ENCODE measurements at places on chromosomes 11 and 22.

GRCh38 chr11:33575311-33575710 lies 125.3 kb downstream of the C11orf91 start:
- DNase-seq = no peak

DNA sequence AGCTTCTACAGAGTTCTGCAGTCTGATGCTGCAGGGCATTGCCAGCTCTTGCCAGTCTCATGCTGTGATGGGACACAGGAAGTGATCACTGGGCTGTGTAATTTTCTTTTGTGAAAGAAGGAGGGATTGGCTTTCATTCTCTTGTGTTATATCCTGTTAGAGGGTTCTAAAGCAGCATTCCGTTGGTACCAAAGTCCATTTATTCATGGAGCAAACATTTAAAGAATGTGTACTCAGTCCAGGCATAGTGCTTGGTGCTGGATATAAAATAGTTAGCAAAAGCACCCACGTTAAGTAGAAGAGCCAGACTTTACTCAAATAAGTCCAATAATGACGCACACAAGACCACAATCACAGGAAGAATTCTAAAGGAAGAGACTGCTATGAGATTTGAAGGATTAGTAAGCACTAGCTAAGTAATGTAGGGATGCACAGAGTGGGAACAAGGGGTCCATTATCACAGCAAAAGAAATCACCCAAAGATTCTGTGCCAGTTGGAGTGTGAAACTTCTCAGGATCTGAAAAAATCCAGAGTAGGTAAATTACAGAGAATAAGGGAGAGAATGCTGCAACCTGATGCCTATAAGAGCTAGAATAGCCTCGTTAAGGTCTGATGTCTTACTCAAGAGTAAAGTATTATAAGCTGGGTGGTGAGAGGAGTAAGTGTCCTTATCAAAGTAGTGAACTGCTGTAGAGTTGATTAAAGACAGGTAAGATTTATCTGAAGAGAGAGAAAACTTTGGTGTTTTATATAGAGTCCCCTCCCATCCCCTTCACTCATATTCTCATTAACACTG lies 728.3 kb downstream of the METTL15 start:
- no peak for DNase-seq

DNA sequence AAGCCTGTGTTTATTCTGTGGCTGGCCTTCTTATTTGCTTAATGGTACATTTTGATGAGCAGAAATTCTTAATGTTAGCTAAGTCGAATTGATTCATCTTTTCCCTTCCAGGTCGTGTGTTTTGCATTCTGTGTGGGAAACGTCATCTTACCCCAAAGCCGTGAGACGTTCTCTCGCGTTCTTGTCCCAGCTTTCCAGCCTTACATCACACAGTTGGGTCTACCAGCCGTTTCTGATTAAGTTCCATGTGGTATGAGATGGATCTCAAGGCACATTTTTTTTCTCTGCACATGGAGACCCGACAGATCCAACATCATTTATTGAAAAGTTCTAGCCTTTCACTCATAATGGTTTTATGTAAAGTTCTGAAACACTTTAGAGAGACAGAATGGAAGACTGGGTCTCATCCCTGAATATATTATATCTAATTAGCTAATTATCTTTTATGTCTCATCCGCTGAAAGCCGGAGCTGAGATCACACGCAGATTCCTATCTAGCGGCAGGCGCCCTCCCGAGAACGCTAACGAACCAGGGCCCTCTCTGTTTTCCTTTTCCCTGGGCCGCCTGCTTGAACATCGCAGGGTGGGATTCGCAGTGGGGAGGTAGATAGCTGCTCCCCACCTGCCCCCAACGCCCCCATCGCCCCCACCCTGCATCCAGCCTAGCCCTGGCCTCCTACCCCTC lies 1162.2 kb downstream of the BRD1 start:
- DNase-seq = no peak

GRCh38 chr11:95586661-95587060 lies 202.9 kb downstream of the FAM76B start:
- DNase-seq = no peak

- DNase-seq = no peak
Observed at GRCh38 chr11:72012897-72013721, 14.4 kb downstream of the IL18BP start.

- DNase-seq = peak; percentile 59
Observed at GRCh38 chr11:64777449-64778222, 706 bp downstream of the SF1 start.

- DNase-seq = no peak
Observed at GRCh38 chr11:59289356-59290181, 69.1 kb upstream of the OR5AN1 start.

- DNase-seq = no peak
Observed at GRCh38 chr11:26078231-26078821, 253.6 kb upstream of the ANO3 start.

DNA sequence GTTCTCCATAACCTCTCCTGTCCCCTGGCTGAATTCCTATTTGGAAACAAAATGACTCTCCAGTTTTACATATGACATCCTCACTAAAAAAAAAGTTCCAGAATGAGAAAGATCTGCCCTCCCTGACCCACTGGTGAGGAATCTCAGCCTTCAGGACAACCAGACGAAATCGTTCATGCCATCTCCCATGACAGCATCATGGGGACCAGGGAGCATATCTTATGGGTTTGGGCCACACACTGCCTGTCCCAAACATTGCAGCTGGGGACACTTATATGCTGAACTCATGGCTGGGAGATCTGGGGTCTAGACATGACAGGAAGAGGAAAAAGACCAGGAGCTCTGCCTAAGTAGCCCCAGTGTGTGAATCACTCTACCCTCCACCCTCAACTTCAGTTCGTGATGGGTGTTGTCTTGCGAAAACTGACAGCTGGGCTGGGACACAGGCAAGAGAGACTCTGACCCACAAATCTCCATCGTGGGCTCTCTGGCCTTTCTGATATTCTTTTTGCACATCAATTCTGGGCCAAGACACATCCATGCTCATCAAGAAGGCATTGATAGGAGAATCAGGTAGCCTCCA lies 102.0 kb downstream of the ZNF280B start:
- no peak for DNase-seq

GRCh38 chr11:117459979-117460300 lies 132.3 kb downstream of the CEP164 start:
- no peak for DNase-seq

DNA sequence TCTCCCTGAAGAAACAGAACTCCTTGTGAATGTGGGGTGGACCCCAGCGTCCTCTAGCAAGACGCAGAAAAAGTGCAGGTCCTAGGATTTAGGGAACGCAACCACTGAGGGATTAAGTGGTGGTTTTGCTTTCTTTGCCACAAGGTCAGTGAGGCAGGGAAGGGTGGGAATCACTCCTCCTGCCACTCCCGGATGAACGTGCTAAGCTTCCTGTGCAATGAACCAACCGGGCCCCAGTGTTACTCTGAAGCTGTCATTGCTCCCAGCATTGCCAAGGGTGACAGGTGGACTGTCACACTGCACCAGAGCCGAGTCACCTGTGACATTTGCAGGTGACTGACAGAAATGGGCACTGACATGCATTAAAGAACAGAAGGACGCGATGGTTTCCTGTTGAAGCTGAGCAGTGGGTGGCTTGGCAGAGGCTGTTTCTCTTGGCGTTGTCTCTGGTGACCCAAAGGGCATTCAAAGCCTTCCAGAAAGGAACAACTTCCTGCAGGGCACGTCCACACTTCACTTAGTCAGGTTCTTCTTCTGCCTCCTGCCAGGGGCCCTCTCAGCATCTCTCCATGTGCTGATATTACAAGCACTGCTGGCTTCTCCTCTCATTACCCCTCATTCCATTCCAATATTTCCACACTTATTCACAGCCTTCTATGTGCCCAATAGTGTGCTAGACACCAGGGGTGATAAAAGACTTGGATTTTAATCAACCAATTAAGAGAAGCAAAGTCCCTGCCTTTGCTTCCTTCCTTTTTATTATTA lies 9.7 kb downstream of the KIRREL3 start:
- DNase-seq = no peak

GRCh38 chr11:2273771-2274170 lies 3.4 kb upstream of the ASCL2 start:
- no peak for DNase-seq

Measured in stimulated activated CD4-positive, alpha-beta T cell treated with anti-CD3 and anti-CD28 coated beads, Interleukin-1b, Interleukin-23, amount 100 ng/mL, for 1 hour (primary cell).